Tongue (tissue), 3 donors: ENCODE measurements at places on chromosomes 6 and 20. TPM values are rescaled to one million over a fixed set of nuclear protein-coding genes. Genes with fewer than 3 reads are reported as not detected.

DNA sequence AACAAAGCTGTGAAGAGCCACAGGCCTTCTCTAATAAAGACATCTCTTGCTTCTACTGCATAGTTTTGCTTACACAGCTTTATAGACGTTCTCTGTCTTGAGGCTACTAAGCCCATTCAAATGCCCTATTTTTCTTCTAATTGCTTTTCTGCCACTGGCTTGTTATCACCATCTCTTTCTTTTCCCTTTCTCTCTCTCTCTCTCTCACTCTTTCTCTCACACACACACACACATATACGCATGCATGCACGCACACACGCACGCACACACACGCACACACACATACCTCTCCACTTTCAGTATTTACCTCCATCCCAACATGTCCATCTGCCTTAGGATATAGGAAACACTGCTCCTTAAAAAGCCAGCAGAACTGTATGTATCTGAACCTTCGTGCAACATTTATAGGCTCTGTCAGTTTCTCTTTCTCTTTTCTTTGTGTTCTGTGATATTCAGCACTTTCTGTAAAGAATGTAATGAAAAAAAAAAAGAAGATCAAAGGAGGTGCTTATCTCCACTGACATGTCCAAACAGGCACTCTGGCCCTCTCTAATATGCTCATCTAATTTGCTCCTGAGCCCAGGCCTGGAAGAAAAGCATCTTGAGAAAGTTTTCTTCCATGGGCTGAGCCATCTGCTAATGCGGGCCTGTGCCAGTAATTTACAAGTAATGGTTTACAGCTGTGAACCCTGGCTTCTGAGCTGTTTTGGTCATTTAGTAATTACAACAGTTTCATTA lies 1046.7 kb upstream of the MAP3K7 start:
- peak; percentile 44 for DNase-seq

- no peak for DNase-seq
Observed at GRCh38 chr6:11323666-11324452, 91.4 kb upstream of the NEDD9 start.

Gene SPINT3
- total RNA-seq = not detected

DNA sequence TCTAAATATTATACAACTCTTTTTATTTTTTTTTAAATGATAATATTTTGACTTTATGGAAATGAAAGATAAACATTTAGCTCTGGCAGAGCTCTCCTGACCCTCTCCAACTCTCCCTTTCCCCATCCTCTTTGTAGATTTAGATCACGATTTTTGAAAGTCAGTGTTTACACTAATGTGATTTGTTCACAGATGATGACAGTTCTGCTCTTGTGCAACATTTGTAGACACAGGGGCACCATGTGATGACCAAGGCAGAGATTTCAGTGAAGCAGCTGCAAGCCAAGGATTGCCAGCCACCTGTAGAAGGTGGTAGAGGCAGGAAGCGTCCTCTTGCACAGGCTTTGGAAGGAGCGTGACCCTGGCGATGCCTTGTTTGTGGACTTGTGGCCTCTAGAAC lies 483.2 kb downstream of the QKI start:
- DNase-seq = no peak
